ENCODE measurements at places on chromosomes 2 and 18. TPM values are rescaled to one million over a fixed set of nuclear protein-coding genes. Genes with fewer than 3 reads are reported as not detected.

GRCh38 chr2:222108497-222108896 lies 190.3 kb downstream of the PAX3 start:
- DNase-seq = no peak

DNA sequence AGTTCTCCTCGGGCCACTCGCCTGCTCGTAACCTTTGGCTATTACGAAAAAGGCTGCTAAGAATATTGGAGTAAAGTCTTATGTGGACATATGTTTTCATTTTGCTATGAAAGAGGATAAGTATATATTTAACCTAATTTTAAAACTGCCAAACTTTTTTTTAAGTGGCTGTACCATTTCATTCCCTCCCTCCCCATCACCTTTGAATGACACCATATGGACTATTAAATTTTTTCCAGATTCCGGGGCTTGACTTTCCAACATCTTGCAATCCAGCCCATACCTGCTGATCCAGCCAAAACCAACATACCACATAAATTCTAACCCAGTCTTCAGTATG lies 31.5 kb downstream of the REEP1 start:
- DNase-seq = no peak

GRCh38 chr18:50199921-50200320 lies 5.0 kb upstream of the MYO5B start:
- no peak for DNase-seq

- no peak for DNase-seq
Observed at GRCh38 chr2:111099402-111099801, 21.3 kb upstream of the BCL2L11 start.

GRCh38 chr18:38571651-38572050 lies 1006.1 kb upstream of the CELF4 start:
- no peak for DNase-seq

- no peak for DNase-seq
Observed at GRCh38 chr2:76120176-76120575, 409.5 kb upstream of the GCFC2 start.

DNA sequence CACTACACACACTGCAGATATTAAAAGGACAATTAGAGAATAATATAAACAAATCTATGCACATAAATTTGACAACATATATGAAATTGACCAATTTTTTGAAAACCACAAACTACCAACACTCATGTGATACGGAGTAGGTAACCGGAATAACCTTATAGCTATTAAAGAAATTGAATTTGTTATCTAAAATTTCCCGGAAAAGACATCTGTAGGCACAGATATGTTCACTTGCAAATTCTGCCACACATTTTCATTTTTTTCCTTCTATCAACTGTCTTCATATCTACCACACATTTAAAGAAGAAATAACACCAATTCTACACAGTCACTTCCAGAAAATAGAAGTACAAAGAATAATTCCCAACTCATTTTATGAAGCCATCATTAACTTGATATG lies 22.4 kb downstream of the NLRC4 start:
- DNase-seq = no peak

ST6GAL2 gene
- total RNA-seq = 48.3 TPM

AKAIN1 gene
- not detected for total RNA-seq

ELOA2 gene
- not detected for total RNA-seq

ERMN gene
- total RNA-seq = 0.17 TPM

SCG2 gene
- total RNA-seq = 1.0 TPM

LRATD1 gene
- total RNA-seq = 123 TPM
